Left ventricle myocardium inferior (tissue), 1 donor: ENCODE measurements at places on chromosomes 7 and 10. TPM values are rescaled to one million over a fixed set of nuclear protein-coding genes. Genes with fewer than 3 reads are reported as not detected.

- no peak for DNase-seq
Measured at GRCh38 chr7:22442882-22443369, 57.1 kb downstream of the STEAP1B start.

- no peak for DNase-seq
Measured at GRCh38 chr7:2934211-2934731, 90.2 kb upstream of the GNA12 start.

- no peak for DNase-seq
Measured at GRCh38 chr7:79513261-79513660, 59.8 kb upstream of the MAGI2 start.

GRCh38 chr10:132078746-132079345 is 13.1 kb downstream of the JAKMIP3 start:
- DNase-seq = no peak

- no peak for DNase-seq
Measured at GRCh38 chr10:68829952-68830351, 2.6 kb downstream of the STOX1 start.

DNA sequence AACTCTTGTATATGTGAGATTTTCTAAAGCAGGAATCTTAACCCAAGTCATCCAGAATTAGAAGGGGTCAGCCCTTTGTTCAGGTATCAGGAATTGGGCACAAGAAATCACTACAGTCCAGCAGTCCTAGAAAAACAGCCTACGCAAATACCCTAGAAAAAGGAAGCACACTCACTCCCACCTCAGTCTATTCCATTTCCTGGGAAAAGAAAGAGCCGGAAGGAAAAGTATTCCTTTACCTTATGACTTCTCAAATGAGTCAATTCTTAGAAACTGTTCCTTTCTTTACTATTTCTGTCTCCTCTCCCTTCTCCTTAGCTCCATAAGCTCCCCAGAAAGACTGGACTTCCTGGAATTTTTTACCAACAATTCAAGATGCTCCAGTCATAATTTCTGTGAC is 62.7 kb downstream of the DNAJC12 start:
- no peak for DNase-seq

GRCh38 chr7:20393616-20394015 is 62.9 kb downstream of the ITGB8 start:
- DNase-seq = no peak

- no peak for DNase-seq
Measured at GRCh38 chr10:71216363-71216695, 4.0 kb downstream of the UNC5B start.

- DNase-seq = no peak
Measured at GRCh38 chr10:69086001-69086509, 1.8 kb upstream of the SRGN start.

GRCh38 chr7:156494960-156495359 is 145.6 kb upstream of the RNF32 start:
- no peak for DNase-seq

GRM3 gene
- not detected for total RNA-seq

MSMB gene
- not detected for total RNA-seq

UTF1 gene
- not detected for total RNA-seq

CLCN1 gene
- total RNA-seq = not detected
